ENCODE measurements at places on chromosomes 7 and 10. TPM values are rescaled to one million over a fixed set of nuclear protein-coding genes. Genes with fewer than 3 reads are reported as not detected.

The GRM3 gene
- total RNA-seq: not detected

The ZCWPW1 gene
- total RNA-seq: 1.2 TPM

The ASB4 gene
- total RNA-seq: not detected

The COL26A1 gene
- total RNA-seq: not detected

Data from smooth muscle cell of the umbilical artery (primary cell).